Suppressor macrophage treated with lipopolysaccharide for 1 hour (primary cell): ENCODE measurements at places on chromosomes 16 and 17.

GRCh38 chr17:17082878-17083277, 40.6 kb downstream of the MPRIP start:
- DNase-seq: no peak

- DNase-seq: no peak
Measured at GRCh38 chr16:80615735-80616134, 74.9 kb downstream of the DYNLRB2 start.

DNA sequence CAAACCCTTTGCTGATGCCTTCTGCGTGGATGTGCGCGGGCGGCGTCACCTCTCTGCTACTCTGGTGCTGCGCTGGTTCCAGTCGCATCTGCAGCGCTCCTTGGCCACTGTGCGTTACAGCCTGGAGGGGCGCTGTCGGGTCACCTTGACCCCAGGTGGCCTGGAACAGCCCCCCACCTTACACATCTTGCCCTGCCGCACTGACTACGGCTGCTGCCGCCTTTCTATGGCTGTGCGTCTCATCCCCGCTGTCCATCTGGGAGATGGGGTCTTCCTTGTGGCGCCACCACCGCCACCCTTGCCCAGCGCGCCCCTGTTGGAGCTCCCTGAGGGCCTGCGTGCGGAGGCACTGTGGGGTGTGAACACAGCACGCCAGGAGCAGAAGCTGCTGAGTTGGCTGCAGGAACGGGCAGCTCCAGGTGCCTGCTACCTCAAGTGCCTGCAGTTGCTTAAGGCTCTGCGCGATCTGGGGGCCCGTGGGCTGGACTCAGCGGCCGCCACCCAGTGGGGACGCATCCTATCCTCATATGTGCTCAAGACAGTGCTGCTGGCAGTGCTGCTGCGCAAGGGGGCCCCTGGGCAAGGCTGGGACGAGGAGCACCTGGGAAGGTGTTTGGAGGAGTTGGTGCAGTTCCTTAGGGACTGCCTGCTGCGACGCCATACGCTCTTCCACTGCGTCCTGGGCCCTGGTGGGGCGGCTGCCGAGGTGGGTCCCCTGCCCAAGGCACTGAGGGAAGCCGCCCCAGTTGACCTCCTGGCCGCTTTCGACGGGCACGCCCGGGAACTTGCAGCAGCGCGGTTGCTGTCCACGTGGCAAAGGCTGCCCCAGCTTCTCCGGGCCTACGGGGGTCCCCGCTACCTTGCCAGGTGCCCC, 1.6 kb downstream of the ITPRIPL2 start:
- no peak for DNase-seq

- DNase-seq: no peak
Measured at GRCh38 chr17:19940722-19941464, 36.7 kb downstream of the AKAP10 start.

- DNase-seq: peak; percentile 51
Measured at GRCh38 chr16:4309833-4310266, 6.0 kb upstream of the GLIS2 start.

- DNase-seq: no peak
Measured at GRCh38 chr16:58530179-58530578, 14.9 kb downstream of the SETD6 start.

DNA sequence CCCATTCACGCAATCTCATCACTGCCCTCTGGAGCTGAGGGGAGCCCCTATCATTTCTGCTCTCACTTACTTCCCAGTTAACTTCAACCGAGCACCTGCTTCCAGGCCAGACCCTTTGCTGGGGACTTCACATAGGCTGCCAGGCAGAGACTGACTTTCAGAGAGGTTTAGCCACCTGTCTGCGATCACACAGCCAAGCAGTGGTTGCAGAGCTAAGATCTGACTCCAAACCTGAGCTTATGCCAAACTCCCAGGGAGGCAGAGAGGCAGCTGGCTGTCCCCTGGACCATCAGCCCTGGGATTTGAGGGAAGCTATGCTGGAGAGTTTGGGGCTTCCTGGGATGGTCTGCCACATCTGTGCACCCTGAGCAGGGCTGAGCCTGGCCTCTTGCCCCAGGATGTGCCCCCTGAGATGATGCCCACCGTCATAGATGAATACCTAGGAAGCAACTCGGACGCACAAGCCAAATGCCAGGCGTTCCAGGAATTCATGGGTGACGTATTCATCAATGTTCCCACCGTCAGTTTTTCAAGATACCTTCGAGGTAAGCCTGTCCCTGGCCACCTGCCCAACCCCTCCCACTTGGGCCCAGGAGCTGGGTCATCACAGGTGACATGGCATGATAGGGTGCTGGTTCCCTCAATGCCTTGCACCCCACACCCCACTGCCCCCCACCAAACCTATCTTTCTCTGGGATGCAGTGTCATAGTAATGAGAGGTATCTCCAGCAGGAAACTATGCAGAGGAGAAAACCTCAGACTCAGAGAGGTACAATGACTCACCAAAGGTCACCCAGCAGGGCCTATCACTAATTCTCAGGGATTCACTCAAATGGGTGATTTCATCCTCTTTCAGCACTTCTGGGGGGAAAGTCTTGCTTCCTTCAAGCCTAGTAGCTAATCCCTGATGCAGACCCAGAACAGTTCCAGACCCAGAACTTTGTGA, 10.0 kb downstream of the CES3 start:
- DNase-seq: no peak

- no peak for DNase-seq
Measured at GRCh38 chr17:39670746-39671145, 2.5 kb downstream of the PNMT start.

DNA sequence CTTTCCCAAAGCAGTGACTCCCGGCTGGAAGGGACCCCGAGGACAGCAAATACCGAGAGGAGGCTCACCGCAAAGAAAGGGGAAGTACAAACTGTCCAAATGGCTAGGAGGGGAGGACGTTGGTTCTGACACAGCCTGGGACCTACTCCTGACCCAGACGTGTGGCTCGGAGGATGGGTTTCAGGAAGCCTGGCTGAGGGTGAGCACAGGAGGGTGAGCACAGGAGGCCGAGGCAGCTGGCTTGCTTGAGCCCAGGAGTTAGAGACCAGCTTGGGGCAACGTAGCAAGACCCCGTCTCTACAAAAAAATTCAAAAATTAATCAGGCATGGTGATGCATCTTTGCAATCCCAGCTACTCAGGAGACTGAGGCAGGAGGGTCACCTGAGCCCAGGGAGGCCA, 83.2 kb downstream of the C16orf78 start:
- no peak for DNase-seq

DNA sequence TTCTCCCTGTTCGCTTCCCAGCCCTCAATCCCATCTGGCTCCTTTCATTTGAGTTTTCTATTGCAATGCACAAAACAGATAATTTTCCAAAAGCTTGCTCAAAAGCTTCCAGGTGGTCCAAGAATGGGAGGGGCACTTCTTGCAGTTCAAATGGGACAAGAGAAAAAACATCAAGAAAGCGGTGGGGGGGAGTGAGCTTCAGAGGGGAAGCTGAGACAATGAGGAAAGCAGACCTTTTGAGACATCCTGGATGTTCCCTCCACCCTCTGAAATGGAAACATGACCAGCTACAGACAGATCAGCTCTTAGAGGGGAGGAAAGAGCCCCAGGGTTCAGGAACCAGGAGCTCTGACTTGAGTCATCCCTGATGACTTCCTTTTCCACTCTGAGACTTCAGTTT, 368.2 kb downstream of the SLC39A11 start:
- DNase-seq: peak; percentile 79

DNA sequence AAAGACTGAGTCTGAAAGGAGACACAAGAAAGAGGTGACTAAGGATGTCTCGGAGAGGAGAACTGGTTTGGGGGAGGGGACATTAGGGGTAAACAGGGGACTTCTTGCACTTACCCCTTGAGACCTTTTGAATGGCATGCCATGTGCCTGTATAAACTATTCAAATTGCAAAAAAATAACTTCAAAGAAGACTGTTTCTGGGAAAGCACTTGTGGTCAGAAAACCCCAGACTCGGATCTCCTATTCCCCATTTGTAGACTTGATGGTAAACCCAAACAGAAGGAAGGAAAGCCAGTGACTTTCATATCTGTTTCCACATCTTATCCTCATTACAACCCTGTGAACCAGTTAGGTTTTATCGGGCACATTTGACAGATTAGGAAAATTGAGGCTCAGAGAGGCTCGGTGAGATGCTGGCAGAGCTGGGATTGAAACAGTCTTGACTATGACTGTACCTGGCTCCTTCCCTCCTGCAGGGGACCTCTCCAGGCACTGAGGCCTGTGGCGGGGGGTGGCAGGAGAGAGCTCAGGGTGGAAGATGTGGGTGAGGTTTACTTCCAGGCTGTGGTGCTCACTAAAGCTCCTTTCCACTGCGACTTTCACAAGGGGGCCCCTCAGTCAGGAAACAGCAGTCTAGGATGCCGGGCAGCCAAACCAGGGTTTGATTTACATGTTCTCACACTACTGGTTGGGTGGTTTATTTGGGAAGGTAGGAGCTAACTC, 30.5 kb upstream of the PLCG2 start:
- DNase-seq: peak; percentile 80

DNA sequence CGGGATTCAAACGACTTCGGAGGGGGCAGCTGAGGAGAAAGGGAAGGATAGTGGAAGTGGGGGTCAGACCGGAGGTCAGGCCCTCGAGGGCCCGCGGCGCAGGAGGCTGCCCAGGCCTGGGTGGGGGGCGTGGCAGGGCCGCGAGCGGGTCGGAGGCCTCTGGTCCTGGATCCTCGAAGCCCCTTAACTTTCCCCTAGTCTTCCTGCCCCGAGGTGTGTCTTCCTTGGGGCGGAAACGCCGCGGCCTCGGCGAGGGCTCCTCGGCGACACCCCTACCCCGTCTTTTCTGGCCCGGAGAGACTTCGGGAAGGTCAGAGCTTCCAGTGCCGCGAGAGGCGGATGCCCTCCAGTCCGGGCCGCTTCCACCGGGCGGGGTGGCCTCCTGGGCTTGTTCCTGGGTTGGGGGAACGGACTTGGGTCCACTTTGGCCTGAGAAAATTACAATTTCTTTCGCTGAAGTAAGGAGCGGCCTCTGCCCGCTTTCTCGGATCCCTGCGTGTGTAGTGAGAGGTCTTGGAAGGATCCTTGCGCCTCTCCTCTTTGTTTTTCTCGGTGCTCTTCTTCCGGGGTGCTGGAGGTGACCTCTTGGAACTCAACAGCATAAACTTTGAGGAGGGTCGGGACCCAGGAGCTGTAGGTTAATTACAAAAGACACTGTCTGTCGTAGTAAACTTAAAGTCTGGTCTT, 491 bp downstream of the IST1 start:
- peak; percentile 29 for DNase-seq

DNA sequence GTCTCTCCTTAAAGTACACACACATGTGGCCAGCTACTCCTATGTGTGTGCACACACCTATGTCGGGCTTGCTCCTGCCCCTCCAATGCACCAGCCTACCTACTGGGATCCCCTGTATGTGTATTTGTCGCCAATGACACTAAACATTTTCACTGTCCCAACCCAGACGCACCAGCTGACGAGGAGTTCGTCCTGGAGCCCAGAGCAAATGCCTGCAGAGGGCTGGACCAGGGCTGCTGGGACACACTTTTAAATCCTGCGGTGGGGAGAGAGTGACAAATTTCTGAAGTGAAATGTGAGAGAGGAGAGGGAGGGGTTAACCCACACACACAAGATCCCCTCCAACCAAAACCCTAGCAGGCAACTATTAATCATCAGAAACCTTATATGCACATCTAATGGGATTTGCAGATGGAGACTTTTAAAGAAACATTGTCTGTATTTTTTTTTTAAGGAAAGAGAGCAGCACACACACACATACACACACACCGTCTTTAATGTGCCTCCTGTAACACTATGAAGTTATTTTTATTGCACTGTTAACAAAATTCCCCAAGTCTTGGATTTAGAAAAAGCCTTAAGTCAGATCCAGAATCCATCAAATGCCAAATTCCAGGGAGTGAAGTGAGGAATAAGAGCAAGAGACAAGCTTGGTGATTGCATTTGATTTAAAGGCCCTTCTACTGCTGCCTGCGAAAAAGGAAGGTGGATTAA, at the start of gene MEOX1:
MEOX1 (minus strand) TSS at position 224 of the 714 bp plus-strand sequence. CDS start 388 bp downstream, outside the sequence.
- DNase-seq: no peak

DNA sequence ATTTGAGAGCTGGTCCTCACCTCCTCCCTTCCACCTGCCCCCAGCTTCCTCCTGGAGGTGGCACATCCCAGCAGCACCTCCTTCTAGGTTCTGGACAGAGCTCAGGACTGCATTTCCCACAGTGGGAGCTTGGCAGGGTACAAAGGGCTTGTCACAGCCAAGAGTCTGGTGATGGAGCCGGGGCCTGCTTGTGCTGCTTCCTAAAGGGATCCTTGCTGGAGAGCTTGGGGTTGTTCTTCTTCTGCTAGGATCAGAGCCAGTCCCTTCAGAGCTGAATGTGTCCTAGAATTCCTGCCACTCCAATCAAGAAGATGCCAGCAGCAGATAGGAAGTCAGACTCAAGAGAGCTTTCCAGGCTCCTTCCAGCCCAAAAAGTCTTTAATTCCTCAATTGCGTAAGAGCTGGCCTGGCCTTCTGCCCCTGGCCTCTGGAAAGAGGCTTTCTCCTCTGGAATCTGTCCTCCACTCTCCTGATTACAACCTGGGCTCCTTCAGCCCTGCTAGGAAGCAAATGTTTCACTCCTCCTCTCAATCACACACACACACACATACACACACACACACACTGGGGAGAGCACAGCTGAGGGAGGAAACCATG, 4.4 kb downstream of the CD300E start:
- peak; percentile 38 for DNase-seq

GRCh38 chr17:20074489-20074888, 65.3 kb downstream of the SPECC1 start:
- DNase-seq: peak; percentile 49

GRCh38 chr17:80364091-80364691, 50.8 kb upstream of the ENDOV start:
- DNase-seq: no peak

DNA sequence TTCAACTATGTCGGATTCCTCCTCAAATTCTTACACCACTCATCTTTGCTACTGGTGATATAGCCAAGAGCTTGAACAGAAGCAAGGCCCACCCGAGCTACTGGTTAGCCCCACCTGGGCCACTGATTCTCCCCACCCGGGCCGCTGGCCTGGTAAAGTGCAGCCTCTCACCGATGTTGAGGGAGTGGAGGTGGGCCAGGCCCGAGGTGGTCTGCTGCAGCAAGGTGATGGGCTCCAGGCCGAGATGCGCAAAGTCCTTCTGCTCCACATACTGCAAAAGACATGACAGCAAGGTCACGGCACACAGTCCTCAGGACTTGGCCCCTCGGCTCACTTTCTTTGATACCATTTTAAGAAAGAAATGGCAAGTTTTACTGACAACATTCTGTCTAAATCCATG, 32.7 kb upstream of the ICAM2 start:
- no peak for DNase-seq

DNA sequence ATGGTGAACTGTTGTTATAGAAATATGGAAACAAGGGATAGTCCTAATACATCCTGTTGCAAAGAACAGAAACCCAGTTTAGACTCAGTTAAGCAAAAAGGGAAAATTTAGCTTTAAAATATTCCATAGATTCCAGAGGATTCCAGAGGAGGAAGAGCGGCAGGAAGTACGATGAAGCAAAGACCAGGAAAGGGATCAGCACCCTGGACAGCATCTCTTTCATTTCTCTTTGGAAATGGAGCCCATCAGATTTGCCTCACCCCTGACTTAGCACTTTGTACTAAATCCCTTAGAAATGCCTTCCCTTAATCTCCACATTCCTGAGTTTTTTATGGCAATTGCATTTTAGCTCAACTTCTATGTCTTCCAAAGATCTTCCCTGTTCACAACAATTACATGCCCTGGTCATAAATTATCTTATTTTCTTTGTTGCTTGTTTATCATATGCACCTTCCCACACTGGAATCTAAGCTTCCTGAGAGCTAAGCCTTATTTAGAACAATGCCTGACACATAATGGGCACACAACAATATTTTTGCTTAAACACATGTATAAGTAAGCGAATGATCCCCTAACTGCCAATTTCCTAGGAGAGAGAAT, 150.0 kb upstream of the RBFOX1 start:
- DNase-seq: no peak
